ENCODE measurements at places on chromosomes 13 and 19.

DNA sequence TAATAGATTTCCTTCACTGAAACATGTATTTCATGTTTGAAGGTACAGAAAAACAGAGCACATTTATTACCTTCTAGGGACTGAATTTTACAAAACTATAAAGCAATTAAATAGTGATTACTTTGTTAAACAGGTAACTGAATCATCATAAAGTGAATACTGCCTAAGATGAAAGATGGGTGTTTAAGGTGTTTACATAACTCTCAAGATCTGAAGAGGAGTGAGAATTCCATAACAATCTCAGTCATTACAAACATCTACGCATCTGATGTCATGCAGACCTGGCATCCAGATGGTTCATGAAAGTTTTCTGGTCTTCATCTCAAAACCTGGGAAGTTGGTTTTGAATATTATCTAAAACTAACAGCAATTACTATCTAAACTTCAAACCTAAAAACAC lies 80.4 kb downstream of the MIPEP start:
- DNase-seq = no peak

- DNase-seq = no peak
Observed at GRCh38 chr19:50703915-50704796, 15.4 kb downstream of the SHANK1 start.

DNA sequence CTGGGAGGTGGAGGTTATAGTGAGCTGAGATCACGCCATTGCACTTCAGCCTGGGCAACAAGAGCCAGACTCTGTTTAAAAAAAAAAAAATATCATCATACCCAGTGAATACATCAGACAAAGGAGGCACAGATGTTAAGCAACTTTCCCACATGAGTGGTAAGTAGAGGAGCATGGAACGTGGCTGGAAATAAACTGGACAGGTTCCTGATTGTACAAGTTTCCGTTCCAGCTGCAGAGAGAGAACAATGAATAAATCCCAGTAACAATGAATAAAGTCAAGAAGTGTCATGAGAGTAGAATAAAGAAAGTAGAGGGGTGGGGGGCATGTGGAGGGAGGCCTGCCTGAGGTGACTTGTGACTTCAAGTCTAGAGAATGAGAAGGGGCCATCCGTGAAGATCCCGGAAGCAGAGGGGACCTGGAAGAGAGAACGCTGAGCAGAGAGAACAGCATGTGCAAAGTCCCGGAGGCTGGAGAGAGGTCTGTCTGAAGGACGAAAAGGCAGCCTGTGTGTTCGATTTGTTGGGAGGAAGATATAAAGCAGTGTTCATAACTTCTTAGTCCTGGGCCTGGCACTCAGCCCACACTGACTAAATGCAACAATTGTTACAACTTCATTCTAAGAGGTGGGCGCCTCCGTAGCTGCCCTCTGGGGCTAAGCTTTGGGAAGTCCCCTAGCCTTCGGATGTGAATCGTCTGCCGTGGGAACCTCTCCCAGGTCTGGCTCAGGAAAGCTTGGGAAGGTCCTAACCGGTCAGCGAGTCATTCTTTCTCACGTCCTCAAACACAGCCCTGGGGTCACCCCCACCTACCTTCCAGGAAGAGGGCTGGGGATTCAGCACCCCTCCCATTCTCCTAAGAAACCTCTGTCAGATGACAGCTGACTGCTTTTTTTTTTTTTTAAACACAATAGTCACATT lies 15.3 kb upstream of the ARHGEF18 start:
- DNase-seq = peak; percentile 12

DNA sequence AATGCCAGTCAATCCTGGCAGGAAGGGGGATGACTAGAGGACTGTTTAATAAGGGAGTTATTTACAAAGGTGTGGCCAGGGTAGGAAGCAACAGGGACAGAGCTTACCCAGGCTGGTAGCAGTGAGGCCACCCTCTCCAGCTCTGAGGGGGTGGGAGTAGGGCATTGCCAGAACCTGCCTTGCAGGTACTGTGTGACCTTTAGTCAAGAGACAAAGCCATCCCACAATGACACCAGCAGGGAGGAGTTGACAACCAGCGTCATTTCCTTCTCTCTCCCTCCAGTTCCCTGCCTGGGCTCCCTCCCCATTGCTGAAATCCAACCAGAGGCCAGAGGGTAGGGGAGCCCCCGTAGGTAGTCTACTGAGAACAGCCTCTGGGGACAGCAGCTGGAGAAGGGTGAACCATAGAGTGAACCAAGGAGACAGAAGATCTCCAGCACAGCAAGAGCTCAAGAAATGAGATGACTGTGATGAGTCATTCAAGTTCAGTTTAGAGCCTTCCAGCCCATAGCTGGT lies 33.3 kb upstream of the SPATA13 start:
- DNase-seq = peak; percentile 16

DNA sequence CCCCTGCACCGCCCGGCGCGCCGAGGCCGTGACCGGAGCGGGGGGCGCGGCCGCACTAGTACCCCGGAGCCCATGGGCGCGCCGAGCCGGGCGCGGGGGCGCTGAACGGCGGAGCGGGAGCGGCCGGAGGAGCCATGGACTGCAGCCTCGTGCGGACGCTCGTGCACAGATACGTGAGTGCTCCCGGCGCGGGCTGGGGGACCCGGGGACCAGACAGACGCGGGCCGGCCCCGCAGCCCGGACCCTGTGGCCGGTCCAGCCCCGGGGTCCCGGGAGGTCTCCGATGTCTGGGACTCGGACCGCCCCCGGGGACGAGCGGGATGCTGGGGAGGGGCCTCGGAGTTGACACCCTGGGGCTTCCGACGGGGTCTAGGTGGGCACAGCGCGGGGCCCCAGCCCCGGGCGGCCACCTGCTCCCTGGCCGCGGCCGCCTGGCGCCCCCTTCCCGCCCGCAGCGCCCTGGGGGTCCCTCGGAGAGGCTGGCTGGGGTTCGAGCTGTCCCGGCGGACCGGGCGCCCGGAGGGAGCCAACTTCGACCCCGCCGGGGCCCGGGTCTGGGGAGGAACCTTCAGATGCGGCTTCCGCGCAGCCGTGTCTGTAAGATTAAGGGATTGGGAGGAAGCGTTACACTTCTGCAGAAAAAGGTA lies 568 bp downstream of the ATP11A start:
- no peak for DNase-seq

GRCh38 chr13:77696006-77696878 lies 1.2 kb upstream of the SLAIN1 start:
- DNase-seq = no peak

DNA sequence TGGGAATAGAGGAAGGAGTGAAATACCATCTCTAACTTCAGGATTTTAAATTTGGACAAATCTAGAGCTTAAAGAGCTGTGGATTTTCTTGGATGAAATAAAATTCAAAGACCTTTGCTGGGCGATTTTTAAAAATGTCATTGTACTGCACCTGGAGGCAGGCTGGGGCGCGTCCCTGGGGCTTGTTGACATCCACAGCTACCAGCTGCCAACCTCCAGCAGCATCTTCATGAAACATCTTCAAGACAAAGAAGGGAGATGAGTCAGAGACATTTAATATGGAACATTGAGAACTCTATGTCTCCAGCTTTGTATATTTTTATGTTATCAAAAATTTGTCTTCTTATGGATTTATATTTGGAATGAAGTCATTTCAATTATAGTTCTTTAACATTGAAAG lies 132.5 kb downstream of the NALCN start:
- no peak for DNase-seq

DNA sequence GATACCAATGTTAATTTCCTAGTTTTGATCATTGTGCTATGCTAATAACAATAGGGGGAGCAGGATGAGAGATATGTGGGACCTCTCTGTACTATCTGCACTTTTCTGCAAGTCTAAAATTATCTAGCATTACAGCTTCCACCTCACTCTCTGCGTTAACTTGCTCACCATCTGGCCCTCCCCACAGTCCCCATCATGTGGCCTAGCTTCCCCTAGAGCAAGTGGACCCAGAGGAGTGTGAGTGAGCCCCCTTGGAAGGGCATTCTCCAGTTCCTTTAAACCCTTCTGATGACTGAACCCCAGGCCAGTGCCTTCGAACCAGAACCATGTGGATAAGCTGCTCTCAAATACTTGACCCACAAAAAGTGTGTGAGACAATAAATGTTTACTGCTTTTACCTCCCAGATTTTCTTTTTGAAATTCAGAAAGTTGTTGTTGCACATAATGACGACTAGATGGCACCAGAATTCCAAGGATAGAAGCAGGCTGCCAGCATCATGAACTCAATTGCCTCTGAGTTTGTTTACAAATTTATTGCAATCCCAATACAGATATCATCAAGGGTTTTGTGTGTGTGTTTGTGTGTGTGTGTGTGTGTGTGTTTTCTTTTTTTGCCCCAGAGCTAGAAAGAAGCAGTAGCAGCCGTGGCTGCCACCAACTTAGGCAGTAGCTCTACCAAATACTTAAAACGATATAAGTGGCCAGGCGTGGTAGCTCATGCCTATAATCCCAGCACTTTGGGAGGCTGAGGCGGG lies 49.0 kb upstream of the ZNF780A start:
- DNase-seq = peak; percentile 58

- no peak for DNase-seq
Observed at GRCh38 chr19:38025909-38026307, 118.9 kb downstream of the SIPA1L3 start.

DNA sequence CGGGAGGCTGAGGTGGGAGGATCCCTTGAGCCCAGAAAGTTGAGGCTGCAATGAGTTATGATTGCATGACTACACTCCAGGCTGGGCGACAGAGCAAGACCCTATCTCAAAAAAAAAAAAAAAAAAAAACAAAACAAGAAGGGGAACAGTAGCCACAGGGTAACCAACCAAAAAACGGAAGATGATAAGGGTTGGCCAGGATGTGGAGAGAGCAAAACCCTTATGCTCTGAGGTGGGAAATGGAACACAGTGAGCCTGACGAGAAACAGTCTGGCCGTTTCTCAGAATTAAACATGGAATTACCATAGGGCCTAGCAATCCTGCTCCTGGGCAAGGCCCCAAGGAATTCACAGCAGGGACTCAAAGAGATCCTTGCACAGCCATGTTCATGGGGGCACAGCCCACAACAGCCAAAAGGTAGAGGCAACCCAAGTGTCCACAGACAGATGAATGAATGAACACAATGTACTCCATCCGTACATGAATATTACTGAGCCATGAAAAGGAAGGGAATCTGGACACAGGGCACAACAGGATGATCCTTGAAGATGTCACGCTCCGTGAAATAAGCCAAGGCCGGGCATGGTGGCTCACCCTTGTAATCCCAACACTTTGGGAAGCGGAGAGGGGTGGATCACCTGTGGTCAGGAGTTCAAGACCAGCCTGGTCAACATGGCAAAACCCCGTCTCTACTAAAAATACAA lies 11.3 kb downstream of the NMRK2 start:
- DNase-seq = no peak

DNA sequence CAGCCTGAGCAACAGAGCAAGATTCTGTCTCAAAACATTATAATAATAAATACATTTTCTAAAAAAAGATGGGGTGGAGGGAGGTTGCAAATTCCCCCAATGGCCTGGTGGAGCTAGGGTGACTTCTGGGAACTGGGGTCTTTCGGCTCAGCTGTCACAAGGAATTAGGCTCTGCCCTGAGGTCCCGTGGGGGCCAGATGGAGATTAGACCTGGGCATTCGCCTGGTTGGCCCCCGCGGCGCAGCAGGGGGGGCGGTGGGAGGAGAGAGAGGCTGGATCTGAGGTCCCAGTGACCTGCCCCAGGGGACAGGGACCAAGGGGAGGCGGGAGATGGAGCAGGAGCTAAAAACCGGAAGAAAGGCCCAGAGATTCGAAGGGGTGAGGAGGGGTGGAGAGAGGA lies 14.8 kb downstream of the FUT6 start:
- DNase-seq = no peak

DNA sequence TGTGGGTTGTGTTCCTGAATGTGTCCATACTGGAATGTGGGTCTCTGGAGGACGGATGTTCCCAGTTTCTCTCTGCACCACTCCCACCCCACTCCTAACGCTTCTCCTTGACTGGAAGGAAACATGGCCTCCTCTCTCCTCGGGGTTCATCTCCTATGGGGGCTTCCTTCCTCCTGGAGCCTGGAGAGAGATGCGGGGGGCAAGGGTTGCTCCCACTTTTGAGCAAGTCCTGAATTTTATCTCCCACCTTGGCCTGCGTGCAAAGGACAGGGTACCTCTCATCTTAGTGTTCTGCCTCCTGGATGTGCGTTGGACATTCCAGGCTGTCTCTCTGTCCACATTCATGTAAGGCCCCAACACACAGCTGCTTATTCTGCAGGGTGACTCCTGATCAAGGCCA lies 52.5 kb upstream of the UQCRFS1 start:
- DNase-seq = no peak
